ENCODE measurements at places on chromosomes 11 and 22.

DNA sequence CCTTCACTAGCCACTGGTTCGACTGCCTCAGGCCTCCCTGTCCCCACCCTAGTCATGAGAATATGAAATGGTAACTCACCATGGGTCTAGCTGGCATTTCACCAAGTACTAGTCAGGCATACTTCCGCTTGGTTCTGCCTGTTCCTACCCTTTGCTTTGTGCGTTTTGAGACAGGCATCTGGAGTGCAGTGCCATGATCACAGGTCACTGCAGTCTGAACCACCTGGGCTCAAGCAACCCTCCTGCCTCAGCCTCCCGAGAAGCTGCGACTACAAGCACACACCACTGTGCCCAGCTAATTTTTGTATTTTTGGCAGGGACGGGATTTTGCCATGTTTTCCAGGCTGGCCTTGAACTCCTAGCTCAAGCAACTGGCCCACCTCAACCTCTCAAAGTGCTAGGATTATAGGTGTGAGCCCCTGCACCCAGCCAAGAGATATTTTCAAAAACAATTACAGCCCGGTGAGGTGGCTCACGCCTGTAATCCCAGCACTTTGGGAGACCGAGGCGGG is 14.1 kb downstream of the HRAS start:
- no peak for DNase-seq

DNA sequence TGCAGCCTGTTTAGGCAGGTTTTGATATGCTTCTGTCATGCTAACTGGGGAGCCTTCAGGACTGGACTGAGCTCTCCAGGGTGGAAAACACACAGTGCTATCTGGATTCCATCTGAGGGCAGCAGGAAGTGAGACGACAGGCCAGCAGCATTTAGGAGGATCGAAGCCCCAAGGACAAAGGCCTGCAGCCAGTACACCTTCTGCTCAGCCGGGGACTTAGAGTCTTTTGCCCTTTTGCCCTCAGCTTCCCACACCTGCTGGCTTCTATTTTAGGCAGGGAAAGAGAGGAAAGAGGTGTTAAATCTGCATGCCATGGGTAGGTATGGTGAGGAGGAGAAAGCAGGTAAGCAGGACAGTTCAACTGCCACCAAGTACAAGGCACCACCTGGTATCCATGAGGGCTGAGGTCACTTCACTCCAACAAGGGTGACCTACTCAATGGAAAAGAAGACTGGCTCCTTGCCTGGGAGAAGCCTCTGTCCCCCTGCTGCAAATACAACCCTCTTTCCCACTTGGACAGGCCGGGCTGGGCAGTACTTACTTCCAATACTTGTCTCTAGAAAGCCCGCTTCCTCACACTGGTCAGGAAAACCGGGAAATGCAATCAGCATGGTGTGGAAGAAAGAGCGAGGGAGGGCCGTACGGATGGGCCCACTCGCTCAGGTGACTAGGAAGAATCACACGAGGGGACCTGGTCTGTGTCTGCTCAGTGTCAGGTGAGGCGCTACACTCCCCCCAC is 12.3 kb downstream of the LARGE2 start:
- no peak for DNase-seq

DNA sequence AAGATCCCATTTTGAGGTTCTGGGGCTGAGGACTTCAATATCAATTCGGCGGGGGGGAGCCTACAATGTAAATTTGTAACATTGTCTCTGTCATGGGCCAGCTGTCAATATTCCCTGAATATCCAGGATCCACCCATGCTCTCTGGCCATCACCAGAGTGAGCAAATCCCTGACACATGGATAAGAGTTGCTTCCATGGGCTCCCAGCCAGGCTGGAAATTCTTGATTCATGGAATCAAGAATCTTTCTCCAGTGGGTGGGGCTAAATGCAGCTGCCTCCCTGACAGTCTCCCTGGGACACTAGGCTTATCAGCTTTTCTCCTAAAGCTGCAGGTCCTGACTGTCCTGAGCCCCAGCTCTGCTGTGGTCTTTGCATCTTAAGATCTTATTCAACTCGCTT is 86.9 kb upstream of the IGLL5 start:
- no peak for DNase-seq

GRCh38 chr22:20298110-20298802 is 21.6 kb downstream of the DGCR6L start:
- DNase-seq, result no peak

DNA sequence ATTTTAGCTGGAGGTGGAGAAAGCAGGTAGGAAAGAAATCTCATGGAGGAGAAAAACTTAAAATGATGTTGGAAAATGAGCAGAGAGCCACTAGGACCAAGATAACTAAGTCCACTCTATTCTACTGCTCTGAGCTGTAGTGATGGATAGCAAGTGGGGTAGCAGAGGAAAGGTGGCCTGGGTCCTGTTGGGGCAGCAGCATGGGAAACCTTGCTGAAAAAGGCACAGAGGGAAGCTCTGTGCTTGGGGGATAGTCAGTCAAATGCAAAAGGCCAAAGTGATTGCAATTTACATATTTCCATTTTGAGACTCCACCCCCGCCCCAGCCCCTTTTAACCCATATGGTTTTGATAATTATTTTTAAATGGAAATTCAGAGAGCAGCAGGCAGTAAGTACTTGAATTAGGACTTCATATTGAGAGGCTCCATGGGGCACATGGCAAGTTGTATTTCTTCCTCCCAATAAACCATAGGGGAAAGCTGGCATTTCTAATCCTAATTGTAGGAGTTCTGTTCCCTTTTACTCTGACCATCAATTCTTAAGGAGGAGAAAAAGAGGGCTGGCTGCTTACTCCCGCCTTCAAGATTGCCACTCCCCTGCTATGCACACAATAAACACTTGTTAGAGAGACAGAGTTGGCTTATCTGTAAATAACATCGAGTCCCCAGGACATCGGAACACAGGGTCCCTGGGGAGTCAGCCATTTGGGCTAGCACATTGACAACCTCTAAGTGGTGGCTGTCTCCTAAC is 1341.5 kb upstream of the TENM4 start:
- no peak for DNase-seq

GRCh38 chr22:23824476-23825245 is 14.1 kb downstream of the DERL3 start:
- DNase-seq, result no peak

DNA sequence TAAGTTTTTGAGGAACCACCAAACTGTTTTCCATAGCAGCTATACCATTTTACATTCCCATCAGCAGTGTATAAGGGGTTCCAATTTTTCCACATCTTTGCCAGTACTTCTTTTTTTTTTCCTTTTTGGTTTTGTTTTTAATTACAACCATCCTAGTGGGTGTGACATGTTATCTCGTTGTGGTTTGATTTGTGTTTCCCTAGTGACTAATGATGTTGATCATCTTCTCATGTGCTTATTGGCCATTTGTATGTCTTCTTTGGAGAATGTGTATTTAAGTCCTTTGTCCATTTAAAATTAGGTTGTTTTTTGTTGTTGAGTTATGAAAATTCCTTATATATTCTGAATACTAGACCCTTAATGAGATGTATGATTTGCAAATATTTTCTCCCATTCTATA is 59.3 kb downstream of the STIM1 start:
- DNase-seq, result no peak

GRCh38 chr11:79786961-79787360 is 346.1 kb upstream of the TENM4 start:
- no peak for DNase-seq

GRCh38 chr11:35337914-35338305 is 81.4 kb downstream of the SLC1A2 start:
- DNase-seq, result no peak

GRCh38 chr11:7559398-7560283 is 45.8 kb downstream of the PPFIBP2 start:
- DNase-seq, result no peak

DNA sequence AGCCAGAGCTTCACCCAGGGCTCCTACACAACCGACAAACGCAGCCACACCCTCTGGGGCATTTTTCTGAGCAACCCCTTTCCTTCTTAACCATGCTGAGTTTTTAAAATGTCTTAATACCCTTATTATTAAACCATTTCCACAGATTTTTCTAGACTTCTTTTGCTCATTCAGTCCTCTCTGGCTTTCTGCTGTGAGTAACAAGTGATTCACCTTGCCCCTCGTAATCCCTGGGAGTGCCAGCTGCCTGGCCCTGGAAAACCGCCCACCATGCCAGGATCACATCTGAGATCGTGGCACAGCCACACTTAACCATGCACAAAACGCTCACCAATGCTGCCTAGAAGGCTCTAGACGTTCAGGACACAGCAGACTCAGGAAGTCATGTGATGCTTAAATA is 25.4 kb downstream of the YPEL1 start:
- no peak for DNase-seq

DNA sequence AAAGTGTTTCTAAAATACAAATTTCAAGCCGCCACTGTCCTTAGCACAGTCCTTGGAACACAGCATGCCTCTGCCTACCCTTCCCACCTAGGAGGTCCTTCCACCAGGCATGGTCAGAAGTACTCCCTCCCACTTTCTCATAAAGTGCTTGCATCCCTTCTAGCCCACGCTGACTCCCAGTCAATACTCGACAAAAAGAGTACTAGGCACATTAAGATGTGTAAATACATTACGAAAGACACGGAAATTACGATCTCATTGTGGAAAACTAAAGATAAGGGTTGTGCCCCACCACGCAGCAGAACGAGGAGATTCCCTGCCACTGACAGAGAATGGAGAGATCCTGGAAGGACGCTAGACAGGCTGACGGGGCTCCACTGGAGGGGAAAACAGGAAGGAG is 13.5 kb downstream of the CHKA start:
- no peak for DNase-seq

DNA sequence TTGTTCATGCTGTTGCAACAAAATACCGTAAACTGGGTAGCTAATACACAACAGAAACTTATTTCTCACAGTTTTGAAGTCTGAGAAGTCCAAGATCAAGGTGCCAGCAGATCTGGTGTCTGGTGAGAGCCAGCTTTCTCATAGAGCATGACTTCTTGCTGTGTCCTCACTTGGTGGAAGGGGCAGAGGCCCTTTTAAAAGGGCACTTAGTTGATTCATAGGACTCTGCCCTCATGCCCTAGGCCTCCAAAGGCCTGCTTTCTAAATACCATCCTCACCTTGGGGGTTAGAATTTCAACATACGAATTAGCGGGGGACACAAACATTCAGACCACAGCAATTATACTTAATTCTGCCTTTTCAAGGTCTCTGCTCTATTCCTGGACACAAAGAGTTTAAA is 52.3 kb upstream of the FDX1 start:
- DNase-seq, result no peak

DNA sequence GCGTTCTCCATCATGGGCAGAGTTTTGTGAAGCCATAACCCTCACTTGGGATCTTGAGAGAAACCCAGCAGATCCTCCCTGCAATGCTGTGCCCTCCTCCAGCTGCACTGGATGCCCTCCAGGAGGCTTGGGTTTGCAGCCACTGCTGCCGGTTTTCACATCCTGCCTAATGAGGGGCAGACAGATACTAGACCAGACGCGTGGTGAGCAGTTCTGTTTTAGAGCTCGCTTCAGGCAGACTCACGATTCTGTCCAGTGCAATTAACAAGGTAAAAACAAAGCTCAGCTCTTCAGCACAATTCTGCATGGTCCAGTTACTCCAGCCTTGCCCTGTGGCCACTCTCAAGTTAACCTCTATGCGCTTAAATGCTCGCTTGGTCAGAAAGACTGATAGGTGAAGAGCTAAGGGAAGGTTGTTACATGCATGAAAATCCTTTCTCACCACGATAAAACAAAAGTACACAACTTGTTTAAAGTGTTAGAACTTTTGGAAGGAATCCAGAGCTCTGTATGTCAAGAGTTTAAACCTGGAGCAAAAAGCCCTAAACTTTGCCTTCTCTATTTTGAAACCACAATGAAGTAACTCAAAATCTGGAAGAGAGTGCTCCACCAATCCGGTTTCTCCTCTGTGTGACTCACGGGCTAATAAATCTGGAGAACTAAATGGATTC is 292.3 kb upstream of the FAT3 start:
- no peak for DNase-seq

GRCh38 chr22:11598492-11599440 is 3929.2 kb upstream of the OR11H1 start:
- no peak for DNase-seq

DNA sequence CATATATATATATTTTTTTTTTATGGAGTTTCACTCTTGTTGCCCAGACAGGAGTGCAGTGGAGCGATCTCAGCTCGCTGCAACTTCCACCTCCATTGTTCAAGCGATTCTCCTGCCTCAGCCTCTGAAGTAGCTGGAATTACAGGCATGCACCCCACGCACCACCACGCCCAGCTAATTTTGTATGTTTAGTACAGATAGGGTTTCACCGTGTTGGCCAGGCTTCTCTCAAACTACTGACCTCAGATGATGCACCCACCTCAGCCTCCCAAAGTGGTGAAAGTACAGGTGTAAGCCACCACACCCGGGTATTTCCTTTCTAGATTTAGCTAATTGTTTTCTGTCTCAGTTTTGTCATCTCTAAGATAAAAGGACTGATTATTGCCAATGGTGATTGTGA is 821.1 kb downstream of the CNTN5 start:
- DNase-seq, result no peak

DNA sequence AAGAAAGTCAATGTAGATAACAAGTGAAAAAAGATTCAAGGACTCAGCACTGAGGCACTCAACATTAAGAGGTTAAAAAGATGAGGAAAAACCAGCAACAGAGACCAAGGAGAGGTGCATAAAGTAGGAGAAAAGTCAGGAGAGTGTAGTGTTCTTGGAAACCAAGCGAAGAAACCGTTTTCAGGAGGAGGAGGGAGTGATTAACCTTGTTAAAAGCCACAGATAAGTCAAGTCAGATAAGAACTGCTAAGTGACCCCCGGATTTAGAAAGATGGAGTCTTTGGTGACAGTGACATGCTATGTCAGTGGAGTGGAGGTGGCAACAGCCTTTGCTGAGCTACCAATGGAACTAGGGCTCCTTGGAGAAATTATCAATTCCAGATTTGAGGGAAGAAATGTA is 13.9 kb upstream of the NARS2 start:
- DNase-seq, result no peak

Measured in stimulated activated CD4-positive, alpha-beta T cell treated with anti-CD3 and anti-CD28 coated beads, Interleukin-15, amount 100 ng/mL, for 48 hours (primary cell).